ENCODE measurements at places on chromosomes 11 and 22. TPM values are rescaled to one million over a fixed set of nuclear protein-coding genes. Genes with fewer than 3 reads are reported as not detected.

Gene TRIM6
- total RNA-seq: 14.1 TPM

Gene HOATZ
- not detected for total RNA-seq

Gene POU2AF1
- not detected for total RNA-seq

Gene OR5A1
- not detected for total RNA-seq

Gene TAF6L
- 13.6 TPM for total RNA-seq

Gene TSGA10IP
- total RNA-seq: not detected

Gene OTOG
- total RNA-seq: not detected

Gene CST6
- total RNA-seq: not detected

Gene CALCA
- not detected for total RNA-seq

Gene RTN4R
- 10.1 TPM for total RNA-seq

Gene ALDH3B2
- total RNA-seq: not detected

Gene MS4A12
- total RNA-seq: not detected

Gene MUC6
- not detected for total RNA-seq

Gene C22orf15
- not detected for total RNA-seq

All from A549 treated with CpdA at 1 μM for 4 hours (cell line).